Sciatic nerve (tissue), 2 donors: ENCODE measurements at places on chromosomes 3 and 15. TPM values are rescaled to one million over a fixed set of nuclear protein-coding genes. Genes with fewer than 3 reads are reported as not detected.

- no peak for DNase-seq
Measured at GRCh38 chr15:51494411-51495314, 127.9 kb downstream of the DMXL2 start.

DNA sequence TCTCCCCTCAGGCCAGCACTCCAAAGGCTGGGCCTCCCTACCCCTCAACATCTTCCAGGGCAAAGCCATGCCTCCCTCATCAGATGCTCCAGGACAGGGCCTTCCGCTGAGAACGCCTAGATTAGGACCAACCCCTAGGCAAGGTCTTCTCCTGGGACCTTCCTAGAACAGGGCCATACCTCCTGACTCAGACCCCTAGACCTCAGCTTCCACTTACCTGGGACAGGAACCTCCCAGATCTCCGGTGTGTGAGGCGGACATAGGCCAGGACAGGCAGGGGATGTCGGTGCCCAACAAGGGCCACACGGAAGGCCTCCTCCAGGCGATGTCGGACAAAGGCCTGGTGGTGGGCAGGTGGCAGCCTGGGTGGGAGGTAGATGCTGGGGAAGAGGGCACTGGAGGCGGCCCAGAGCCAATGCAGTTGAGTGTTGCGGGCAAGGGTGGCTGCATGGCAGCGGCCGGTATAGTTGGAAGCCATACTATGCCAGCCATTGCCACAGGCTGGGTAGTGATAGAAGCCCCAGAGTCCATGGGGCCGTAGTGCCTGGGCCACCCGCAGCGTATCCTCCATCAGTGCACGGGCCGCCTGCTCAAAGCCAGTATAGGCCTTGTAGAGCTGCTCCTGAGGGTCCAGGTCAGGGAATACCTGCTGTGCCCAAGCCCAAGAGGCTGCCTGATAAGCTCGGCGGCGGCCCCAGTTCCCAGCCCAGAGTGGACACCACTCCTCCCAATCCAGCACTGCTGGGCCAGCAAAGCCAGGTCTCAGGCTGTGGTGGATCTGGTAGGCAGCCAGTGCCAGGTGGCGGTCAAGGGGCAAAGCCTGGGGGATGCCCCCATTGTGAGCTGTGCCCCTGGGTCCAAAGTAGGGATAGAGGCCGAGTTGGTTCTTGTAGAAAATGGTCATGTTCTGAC, 2.5 kb upstream of the IFRD2 start:
- DNase-seq, result no peak

GRCh38 chr15:88655800-88656488, 17.1 kb downstream of the ISG20 start:
- DNase-seq, result peak; percentile 21

DNA sequence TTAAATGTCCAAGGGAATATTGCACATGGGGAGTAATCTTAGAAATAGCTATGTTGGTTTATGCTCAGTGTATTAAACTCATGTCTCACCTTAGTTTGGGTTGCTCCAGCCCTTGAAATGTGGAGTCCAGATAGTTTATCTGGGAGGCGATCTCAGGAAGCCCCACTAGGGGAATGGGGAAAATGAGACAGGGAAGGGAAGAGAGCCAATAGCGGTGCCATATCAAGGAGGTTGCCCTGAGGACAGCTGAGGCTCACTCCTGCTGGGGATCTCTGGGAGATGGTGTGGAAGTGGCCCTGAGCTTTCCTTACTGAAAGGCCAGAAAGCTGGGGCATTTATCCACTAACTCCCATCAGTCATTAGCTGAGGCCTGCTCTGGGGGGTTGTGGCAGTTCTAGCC, 43.3 kb upstream of the POLR2M start:
- DNase-seq, result no peak

GRCh38 chr15:87827131-87827530, 429.4 kb downstream of the NTRK3 start:
- no peak for DNase-seq

GRCh38 chr3:126375835-126376331, 18.7 kb upstream of the KLF15 start:
- peak; percentile 46 for DNase-seq

DNA sequence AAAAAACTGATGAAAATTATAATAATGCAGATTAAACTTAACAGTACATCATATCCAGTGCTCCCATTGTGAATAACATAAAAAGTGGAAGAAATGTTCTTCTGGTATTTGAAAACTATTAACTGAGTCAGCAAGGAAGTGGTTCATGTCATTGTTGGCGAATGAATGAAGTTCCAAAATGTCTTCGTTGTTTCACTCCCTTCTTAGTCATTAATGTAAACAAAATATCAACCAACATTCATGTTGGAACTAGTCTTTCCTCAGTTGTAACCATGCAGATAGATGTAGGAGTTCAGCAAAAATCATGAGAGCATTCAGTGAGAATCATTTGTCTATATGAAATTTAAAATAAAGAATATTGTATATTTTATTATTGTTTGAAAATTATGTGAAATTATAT, 44.1 kb upstream of the ICE2 start:
- DNase-seq, result no peak

DNA sequence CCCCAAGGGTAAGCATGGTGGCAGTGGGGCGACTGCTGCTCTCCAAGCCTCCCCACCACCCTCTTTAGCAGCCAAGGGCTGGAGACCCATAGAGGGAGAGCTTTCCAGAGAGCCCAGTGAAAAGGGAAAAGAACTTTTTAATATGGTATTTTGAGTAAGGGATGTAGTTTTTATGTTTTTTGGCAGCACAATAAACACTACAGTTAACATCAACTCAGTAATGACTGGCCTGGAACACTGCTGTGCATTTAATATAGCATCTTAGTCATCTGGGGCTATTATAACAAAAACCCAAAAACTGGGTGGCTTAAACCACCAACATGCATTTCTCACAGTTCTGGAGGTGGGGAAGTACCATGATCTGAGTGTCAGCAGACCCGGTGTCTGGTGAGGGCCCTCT, 495.8 kb downstream of the GABRG3 start:
- DNase-seq, result no peak

GRCh38 chr3:135159681-135160247, 364.7 kb downstream of the EPHB1 start:
- no peak for DNase-seq

DNA sequence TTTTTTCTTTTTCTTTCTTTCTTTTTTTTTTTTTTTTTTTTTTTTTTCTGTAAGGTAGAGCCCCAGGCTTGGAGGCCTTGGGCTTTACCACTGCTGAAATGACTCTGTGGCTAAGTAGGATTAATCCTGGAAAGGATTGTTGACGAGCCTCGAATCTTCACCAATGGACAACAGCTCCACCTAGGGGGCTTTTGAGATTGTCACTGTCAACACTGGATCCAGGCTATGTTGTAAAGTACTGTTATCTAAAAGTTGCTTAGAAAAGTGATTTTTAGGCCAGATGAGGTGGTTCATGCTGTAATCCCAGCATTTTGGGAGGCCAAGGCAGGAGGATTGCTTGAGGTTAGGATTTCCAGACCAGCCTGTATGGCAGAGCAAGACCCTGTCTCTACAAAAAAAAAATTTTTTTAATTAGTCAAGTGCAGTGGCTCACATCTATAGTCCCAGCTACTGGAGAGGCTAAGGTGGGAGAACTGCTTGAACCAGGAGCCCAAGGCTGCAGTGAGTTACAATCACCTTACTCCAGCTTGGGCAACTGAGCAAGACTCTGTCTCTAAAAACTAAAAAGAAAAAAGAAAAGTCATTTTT, 41.6 kb downstream of the KLHL18 start:
- DNase-seq, result peak; percentile 73

- no peak for DNase-seq
Measured at GRCh38 chr3:180282386-180282785, 245.6 kb upstream of the PEX5L start.

- DNase-seq, result no peak
Measured at GRCh38 chr15:79901958-79902357, 5.1 kb upstream of the MTHFS start.

GRCh38 chr3:49803465-49804140, 542 bp downstream of the INKA1 start:
- DNase-seq, result peak; percentile 75

GRCh38 chr15:39588531-39589192, 7.8 kb downstream of the THBS1 start:
- no peak for DNase-seq

GRCh38 chr3:190911382-190911781, 48.9 kb upstream of the GMNC start:
- DNase-seq, result no peak

GRCh38 chr3:112815981-112816380, 30.7 kb downstream of the CD200R1L start:
- no peak for DNase-seq

DNA sequence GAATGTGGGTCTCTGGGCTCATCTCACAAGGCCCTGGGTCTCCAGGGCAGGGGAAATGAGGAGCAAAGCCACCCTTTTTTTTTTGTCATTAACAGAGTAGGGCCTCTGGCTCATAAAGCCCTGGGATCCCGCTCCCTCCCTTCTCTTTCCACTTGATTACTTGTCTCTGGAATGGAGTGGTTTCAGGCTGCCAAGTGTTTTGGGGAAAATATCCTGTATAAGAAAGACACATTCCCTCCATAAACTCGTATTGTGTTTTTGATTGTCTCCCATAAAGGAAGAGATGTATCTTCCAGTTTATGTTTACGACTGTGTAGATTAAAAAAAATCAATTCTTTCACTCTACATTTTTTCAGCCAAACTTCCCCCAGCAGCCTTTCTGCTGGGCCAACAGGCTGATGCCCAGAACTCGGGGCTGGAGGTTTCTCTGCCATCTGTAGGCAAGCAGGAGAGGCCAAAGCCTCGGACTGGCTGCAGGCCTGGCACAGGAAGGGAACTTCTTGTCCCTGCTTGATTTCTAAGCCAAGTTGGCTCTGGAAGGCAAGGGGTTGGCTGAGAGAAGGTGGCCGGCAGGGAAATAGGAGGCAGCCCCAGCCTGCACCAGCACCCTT, 49.4 kb upstream of the INSYN1 start:
- DNase-seq, result no peak

GRCh38 chr3:175193815-175194518, 334.8 kb downstream of the NAALADL2 start:
- no peak for DNase-seq

DNA sequence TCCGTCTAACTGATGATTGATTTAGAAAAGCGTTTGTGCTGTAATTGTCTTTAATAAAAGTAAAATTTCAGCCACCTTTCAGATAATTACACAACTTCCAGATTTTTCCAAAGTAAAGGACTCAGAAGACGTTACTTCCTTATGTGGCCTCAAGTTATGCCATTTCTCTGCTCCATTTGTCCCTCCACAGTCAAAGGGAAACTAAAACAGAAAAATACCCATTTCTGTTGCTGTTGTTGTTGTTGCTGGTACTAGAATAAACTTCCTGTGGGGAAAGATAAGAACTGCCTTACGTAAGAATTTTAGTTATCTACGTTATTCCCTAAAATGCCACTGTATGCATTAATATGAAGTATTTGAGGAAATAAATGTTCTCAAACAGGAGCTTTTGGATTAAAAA, 153.9 kb downstream of the P3H2 start:
- no peak for DNase-seq

GRCh38 chr15:62306851-62307504, 141.9 kb upstream of the C2CD4B start:
- peak; percentile 64 for DNase-seq

GRCh38 chr3:24688446-24689148, 193.9 kb upstream of the THRB start:
- DNase-seq, result no peak

DNA sequence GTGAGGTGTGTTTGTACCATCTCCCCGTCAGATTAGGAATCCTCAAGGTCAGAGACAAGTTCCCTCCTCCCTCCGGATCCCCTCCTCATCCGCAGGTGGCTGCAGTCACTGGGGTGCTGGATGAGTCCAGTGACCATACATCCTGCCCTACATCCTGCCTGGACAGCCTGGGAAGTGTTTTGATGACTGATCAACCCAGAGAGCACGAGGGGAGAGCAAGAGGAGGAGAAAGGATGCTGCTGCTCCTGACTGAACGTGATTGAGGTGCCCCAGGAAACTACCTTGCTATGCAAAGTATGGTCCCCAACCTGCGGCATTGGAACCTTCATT, 65.1 kb downstream of the SLC12A8 start:
- no peak for DNase-seq

- DNase-seq, result no peak
Measured at GRCh38 chr15:33923446-33923845, 44.9 kb upstream of the CHRM5 start.

DNA sequence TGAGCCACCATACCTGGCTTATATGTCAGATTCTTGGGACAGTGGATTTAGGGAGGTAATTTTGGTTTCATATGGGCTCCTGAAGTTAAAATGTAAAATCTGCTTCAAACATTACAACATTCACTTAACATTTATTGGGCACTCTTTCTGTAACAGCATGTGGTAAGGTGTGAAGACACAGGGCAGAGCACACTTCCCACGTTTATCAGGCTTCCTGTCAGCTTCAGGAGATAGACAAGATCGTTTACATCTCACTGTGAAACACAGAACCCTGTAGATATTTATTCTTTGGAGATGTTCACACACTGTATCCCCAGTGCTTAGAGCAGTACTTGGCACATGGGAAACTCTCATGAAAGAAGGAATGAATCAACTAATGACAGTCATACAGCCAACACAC, 426.0 kb upstream of the RARB start:
- no peak for DNase-seq

MAN2A2 gene
- total RNA-seq, result 150 TPM

KIF15 gene
- 0.53 TPM for total RNA-seq

SLC15A2 gene
- total RNA-seq, result 2.6 TPM

PRR20G gene
- not detected for total RNA-seq
